Stimulated activated CD8-positive, alpha-beta memory T cell treated with anti-CD3 and anti-CD28 coated beads, Interleukin-4, amount 100 ng/mL, for 4 hours (primary cell): ENCODE measurements at places on chromosomes 11 and 22.
A peak's percentile ranks its signal among the peaks of the same experiment; 100 is the strongest.

GRCh38 chr11:1073261-1073724, 1.4 kb upstream of the MUC2 start:
- no peak for DNase-seq

- no peak for DNase-seq
These were observed at the start of gene OR52N1 for GRCh38 chr11:5791165-5791564. Gene OR52N1 (minus strand): TSS chr11:5791265. CDS start chr11:5788816, 2,449 bp downstream.

GRCh38 chr11:74002832-74003231, 6.1 kb downstream of the UCP3 start:
- DNase-seq: no peak

DNA sequence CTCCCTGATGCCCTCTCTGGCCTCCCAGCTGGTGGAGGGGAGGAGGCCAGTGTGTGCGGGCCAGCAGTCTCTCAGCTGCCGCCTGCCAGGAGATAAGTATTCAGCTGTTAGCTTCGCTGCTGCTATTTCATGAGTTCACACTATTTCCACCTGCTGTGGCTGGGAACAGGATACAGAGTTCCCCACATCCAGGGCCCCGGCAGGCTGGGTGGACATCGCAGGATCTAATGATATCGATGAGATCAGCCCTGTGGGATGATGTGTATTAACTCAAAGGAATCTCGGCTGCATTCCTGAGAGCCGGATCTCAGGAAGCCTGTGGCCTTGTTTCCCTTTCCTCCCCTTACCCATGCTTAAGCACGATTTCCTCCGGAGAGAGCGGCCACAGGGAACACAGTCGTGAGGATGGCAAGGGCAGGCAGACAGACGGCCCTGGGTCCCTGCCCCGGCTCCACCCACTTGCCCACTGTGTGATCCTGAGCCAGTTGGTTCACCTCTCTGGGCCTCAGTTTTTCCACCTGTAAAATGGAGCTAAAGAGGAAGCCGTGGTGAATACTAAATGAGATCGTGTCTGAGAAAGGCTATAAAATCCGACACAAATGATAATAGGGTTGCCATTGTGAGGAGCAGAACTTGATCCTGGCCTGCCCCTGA, 6.5 kb upstream of the PVALB start:
- no peak for DNase-seq

- DNase-seq: no peak
These were observed 756.6 kb upstream of the API5 start for GRCh38 chr11:42555190-42555589.

GRCh38 chr11:113487622-113488021, 12.4 kb upstream of the DRD2 start:
- no peak for DNase-seq

GRCh38 chr11:35036639-35037038, 102.3 kb upstream of the CD44 start:
- DNase-seq: no peak

GRCh38 chr11:118488480-118489109, 38.7 kb upstream of the TTC36 start:
- DNase-seq: peak; percentile 58

GRCh38 chr22:41075946-41076345, 16.4 kb upstream of the EP300 start:
- DNase-seq: no peak

GRCh38 chr11:73598719-73599379, 937 bp upstream of the FAM168A start:
- no peak for DNase-seq

GRCh38 chr11:360326-361280, 8.7 kb upstream of the B4GALNT4 start:
- no peak for DNase-seq

GRCh38 chr11:126601136-126601535, 245.7 kb downstream of the ST3GAL4 start:
- DNase-seq: no peak

- no peak for DNase-seq
These were observed 25.5 kb upstream of the MALAT1 start for GRCh38 chr11:65473278-65473860.
